ENCODE measurements at places on chromosomes 6 and 20.

- H3K27me3 ChIP-seq: no peaks in the 10 kb centered on the region
- H3K36me3 ChIP-seq: peaks cover 5% of the 10 kb centered on the region
- H3K4me1 ChIP-seq: peaks cover 49% of the 10 kb centered on the region
- H3K4me3 ChIP-seq: no peak overlapping the region
- DNase-seq: no peak
- H3K27ac ChIP-seq: peak overlapping the region; percentile 83
Measured at GRCh38 chr20:37356961-37357371, 11.0 kb downstream of the SRC start.

DNA sequence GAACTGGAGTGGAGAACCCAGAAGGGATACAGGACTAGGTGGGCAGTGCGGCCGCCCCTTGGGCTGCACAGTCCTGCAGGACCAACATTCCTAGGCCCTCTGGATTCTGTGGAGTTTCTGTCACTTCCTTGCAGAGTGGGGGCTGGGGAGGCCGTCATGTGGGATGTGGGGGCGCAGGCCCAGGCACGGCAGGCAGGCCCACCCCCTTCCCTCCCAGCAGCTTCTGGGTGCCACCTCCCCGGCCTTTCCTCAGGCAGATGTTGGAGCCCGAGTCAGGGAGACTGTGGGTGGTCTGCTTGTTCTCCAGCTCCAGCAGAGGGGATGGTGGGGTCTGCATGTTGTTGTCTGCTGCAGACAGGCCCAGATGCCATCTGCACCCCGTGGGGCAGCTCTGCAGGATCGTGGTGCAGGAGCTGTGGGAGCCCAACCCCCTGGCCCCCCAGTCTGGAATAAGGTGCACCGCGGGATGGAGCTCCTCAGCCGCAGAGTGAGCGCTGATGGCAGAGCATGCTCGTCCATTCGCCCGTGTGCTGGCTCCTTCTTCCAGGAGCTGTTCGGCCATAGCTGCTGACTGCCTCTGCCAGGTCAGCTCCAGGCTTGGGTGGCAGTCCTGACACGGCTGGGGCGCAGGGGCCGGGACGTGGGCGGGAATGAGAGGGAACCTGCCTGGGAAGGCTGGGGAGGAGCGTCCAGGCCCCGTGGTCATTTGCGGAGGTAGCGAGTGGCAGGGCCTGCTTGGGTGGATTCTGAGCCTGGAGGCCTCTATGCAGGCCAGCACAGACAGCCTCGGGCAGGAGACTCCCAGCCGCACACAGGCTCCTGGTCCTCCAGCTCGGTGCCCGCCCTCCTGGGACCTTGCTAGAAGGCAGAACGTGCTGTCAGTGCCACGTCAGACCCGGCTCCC lies 18.1 kb downstream of the SLC17A9 start:
- H3K27ac ChIP-seq: no peak overlapping the region
- H3K4me3 ChIP-seq: no peak overlapping the region
- no peaks in the 10 kb centered on the region for H3K36me3 ChIP-seq
- peaks cover 55% of the 10 kb centered on the region for H3K27me3 ChIP-seq
- no peak for DNase-seq

DNA sequence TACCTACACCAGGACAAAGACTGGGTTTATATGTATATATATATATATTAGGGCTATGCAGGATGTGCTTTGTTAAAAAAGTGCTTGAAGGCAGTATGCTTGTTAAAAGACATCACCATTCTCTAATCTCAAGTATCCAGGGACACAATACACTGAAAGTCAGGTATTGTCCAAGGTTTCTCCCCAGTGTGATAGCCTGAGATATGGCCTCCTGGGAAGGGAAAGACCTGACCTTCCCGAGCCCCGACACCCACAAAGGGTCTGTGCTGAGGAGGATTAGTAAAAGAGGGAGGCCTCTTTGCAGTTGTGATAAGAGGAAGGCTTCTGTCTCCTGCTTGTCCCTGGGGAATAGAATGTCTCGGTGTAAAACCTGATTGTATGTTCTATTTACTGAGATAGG lies 156.9 kb downstream of the GPX5 start:
- H3K27ac ChIP-seq: no peak overlapping the region
- DNase-seq: no peak
- peaks cover 40% of the 10 kb centered on the region for H3K4me1 ChIP-seq
- H3K27me3 ChIP-seq: peaks cover 32% of the 10 kb centered on the region
- no peaks in the 10 kb centered on the region for H3K36me3 ChIP-seq
- H3K4me3 ChIP-seq: no peak overlapping the region

- H3K27ac ChIP-seq: no peak overlapping the region
- peaks cover 4% of the 10 kb centered on the region for H3K4me1 ChIP-seq
- H3K36me3 ChIP-seq: peaks cover 4% of the 10 kb centered on the region
- no peaks in the 10 kb centered on the region for H3K27me3 ChIP-seq
- no peak overlapping the region for H3K4me3 ChIP-seq
Measured at GRCh38 chr6:112941613-112942012, 594.5 kb downstream of the RFPL4B start.

DNA sequence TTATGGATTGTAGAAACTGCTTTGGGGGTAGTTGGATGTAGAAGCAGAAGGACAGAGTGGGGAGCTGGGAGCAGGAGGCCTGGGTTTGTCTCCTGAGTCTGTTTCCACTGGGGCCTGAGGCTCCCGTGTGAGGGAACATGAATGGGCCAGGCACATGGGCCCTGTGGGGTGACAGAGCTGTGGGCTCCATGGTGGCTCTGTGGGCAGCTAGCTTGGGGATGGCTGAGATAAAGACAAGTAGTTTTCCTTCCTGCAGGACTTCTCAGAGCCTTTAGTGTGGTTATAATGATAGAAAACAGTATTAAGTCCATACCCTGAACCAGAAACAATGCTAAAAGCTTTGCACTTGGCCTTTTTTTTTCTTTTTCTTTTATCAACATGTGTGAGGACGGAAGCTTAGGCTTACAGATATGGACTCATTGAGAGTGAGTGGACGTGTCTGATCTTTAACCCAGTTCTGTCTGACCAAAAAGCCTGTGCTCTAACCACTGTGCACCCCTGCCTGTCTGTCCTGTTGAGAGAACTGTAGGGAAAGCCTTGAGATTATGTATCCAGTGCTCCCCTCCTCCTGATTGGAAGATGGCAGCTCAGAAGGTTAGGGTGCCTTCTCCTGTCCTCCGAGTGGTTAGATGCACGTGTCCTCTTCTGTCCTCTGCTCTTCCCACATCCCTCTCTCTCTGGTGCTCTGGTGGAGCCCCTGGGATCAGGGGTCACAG lies 98.3 kb downstream of the CDH26 start:
- no peak overlapping the region for H3K27ac ChIP-seq
- H3K4me1 ChIP-seq: peaks cover 21% of the 10 kb centered on the region
- no peak overlapping the region for H3K4me3 ChIP-seq
- no peaks in the 10 kb centered on the region for H3K36me3 ChIP-seq

Measured in nephron progenitor cell (in vitro differentiated cells).